ENCODE measurements at places on chromosomes 2 and 18.

GRCh38 chr18:48161191-48161910, 230.9 kb upstream of the SMAD2 start:
- peak overlapping the region; percentile 61 for H3K4me3 ChIP-seq
- H3K27ac ChIP-seq = peak overlapping the region; percentile 54
- H3K27me3 ChIP-seq = no peaks in the 10 kb centered on the region
- no peaks in the 10 kb centered on the region for H3K36me3 ChIP-seq
- peak; percentile 59 for DNase-seq

DNA sequence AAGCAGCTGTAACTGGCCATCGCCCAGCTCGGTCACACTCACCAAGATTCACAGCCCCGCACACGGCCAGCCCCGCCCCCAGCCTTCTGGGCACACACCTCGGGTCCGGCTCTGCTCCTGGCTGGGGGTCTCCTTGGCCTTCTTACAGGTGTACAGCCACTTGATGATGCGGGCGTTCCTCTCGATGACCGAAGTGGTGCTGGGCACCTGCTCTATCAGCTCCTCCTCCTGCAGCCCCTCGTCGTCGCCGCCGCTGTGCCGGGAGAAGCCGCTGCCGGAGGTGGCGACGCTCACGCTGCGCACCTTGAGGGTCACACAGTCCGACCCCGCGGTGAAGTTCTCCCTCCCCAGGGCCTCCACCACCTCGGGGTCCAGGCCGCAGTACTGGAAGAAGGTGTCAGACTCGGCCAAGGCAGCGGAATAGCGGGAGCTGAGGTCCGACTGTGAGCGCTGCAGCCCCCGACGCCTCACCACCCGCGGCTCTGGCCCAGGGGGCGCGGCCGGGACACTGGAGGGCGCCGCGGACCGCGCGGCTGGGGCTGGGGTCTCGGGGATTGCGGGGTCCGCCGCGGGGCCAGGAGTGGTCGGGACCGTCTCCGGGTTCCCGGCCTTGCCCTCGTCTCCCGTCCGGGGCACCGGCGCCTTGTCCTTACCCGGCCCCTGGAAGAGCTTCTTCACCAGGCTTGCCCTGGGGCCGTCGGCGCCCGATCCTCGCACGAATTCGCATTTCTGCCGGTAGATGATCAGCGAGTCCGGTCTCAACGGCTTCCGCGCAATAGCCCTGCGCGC, 769 bp downstream of the FAM110C start:
- H3K27me3 ChIP-seq = no peaks in the 10 kb centered on the region
- H3K27ac ChIP-seq = no peak overlapping the region
- H3K36me3 ChIP-seq = no peaks in the 10 kb centered on the region

- H3K27me3 ChIP-seq = no peaks in the 10 kb centered on the region
- no peak overlapping the region for H3K4me3 ChIP-seq
- DNase-seq = no peak
- no peaks in the 10 kb centered on the region for H3K36me3 ChIP-seq
- no peaks in the 10 kb centered on the region for H3K4me1 ChIP-seq
Measured at GRCh38 chr2:12265646-12266045, 451.1 kb upstream of the TRIB2 start.

DNA sequence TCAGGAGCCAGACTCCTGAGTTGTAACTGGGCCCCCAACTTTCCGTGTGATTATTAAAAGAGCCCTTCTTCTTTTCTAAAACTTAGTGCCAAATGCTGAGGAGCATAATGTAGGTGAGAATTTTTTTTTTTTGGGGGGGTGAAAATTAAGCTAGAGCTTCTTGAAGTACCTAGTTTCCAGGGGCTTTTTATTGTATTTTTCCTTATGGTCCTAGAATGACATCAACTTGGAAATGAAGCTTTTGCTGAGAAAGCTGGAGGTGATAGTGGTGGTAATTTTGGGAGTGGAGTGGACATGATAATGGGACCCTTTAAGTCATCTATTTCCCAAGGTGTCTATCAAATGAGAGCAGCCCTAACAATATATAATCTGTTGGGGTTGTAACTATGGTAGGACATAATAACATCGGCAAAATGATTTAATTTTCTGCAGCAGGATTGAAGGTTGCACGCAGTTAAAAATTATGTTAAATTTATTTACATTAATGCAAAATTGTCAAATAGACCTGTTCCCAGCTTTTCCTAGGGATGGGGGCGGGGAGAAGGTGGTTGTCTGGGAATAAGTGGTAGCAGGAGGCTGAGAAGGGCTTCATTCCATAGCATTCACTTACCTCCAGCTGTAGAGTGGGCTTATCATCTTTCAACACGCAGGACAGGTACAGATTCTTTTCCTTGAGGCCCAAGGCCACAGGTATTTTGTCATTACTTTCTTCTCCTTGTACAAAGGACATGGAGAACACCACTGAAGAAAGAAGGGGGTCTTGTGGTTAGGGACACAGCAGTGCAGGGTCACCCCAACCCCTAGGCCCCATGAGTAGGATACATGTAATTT, 5.7 kb downstream of the IL1B start:
- no peak for DNase-seq
- H3K36me3 ChIP-seq = no peaks in the 10 kb centered on the region
- H3K4me3 ChIP-seq = no peak overlapping the region
- H3K27me3 ChIP-seq = no peaks in the 10 kb centered on the region
- no peaks in the 10 kb centered on the region for H3K4me1 ChIP-seq

DNA sequence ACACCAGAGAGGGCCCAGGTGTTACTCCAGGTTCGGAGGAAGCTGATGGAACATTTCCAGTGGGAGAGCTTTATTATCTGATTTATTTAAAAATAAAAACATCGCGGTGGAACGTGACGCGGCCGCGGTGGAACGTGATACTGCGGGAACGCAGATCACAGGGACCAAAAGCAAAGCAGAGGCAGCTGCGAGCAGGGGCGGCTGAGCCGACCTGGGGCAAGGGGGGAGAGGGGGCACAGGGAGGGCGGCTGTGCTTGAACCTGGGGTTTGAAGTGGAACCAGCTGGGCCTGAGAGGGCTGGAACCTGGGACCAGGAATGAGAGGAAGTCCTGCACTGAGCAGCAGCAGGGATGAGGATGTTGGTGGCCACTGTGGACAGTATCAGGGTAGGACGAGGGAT, 583.5 kb upstream of the SALL3 start:
- DNase-seq = no peak
- H3K27me3 ChIP-seq = no peaks in the 10 kb centered on the region
- H3K4me3 ChIP-seq = no peak overlapping the region
- no peak overlapping the region for H3K27ac ChIP-seq

- peak; percentile 75 for DNase-seq
- no peaks in the 10 kb centered on the region for H3K36me3 ChIP-seq
- no peaks in the 10 kb centered on the region for H3K27me3 ChIP-seq
- H3K27ac ChIP-seq = peak overlapping the region; percentile 64
Measured at GRCh38 chr2:144461308-144461766, 58.6 kb downstream of the ZEB2 start.

- peaks cover 18% of the 10 kb centered on the region for H3K27me3 ChIP-seq
- no peaks in the 10 kb centered on the region for H3K36me3 ChIP-seq
- no peak for DNase-seq
- peaks cover 21% of the 10 kb centered on the region for H3K4me1 ChIP-seq
- peak overlapping the region; percentile 37 for H3K27ac ChIP-seq
- no peak overlapping the region for H3K4me3 ChIP-seq
Measured at GRCh38 chr18:77129150-77129551, 3.4 kb downstream of the MBP start.

GRCh38 chr2:31888550-31888949, 122.3 kb downstream of the MEMO1 start:
- H3K4me3 ChIP-seq = no peak overlapping the region
- no peak overlapping the region for H3K27ac ChIP-seq
- DNase-seq = no peak
- no peaks in the 10 kb centered on the region for H3K27me3 ChIP-seq
- H3K36me3 ChIP-seq = no peaks in the 10 kb centered on the region

Measured in tibial nerve (tissue), 4 donors.